ENCODE measurements at places on chromosomes 7 and 10. TPM values are rescaled to one million over a fixed set of nuclear protein-coding genes. Genes with fewer than 3 reads are reported as not detected.

GRCh38 chr10:112289373-112290053, 6.3 kb downstream of the TECTB start:
- DNase-seq, result no peak

Gene HACD1
- 14.7 TPM for polyA plus RNA-seq

Gene TRPV6
- 9.8 TPM for polyA plus RNA-seq

Gene HMX3
- not detected for polyA plus RNA-seq

GRCh38 chr10:42962110-42962901, 114.6 kb upstream of the RET start:
- DNase-seq, result no peak

Gene PGAM2
- polyA plus RNA-seq, result 5.4 TPM

DNA sequence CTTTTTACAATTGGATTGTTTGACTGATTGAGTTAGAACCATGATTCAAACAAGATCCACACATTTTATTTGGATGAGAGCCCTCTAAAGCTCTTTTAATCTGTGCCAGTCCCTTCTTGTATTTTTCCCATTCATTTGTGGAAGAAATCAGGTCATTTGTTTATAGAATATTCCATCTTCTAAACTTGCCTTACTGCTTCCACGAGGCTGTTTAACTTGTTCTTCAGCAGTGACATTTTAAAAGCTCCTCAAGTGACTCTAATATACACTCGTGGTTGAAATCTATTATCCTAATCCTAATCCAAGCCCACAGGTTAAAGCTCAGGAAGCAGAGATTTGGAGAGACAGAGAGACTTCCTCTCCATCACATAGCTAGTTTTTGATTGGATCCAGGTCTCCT, 155.4 kb upstream of the SVIL start:
- no peak for DNase-seq

- DNase-seq, result no peak
These were observed 5.3 kb upstream of the SCIN start for GRCh38 chr7:12564996-12565764.
